Psoas muscle (tissue), 8 donors: ENCODE measurements at places on chromosomes 2 and 18. TPM values are rescaled to one million over a fixed set of nuclear protein-coding genes. Genes with fewer than 3 reads are reported as not detected.

DNA sequence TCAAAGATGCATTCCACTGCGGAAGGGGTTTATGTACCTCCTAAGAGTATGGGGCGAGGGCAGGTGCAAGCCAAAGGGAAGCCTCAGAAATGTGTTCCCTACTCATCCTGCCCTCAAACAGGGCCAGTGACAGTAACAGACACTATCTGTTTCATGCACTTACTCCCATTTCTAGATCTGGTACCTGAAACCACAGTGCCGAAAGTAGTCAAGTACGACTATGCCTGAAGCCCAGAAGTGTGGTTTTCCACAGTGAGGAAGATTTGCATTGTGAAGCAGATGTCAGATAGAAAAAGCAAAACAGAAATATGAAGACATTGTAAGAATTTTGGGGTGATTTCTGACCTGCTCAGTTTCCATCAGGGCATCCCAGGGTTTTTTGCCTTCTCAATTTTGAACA is 748.7 kb downstream of the RNF144A start:
- DNase-seq = no peak

EFHD1 gene
- 17.7 TPM for polyA plus RNA-seq

GRCh38 chr2:35292199-35292598 is 1063.4 kb upstream of the CRIM1 start:
- DNase-seq = no peak

GRCh38 chr18:70116949-70117348 is 88.5 kb downstream of the RTTN start:
- DNase-seq = no peak

EVX2 gene
- not detected for polyA plus RNA-seq

GRCh38 chr18:11850821-11851145 is 430 bp upstream of the CHMP1B start:
- DNase-seq = no peak
